CD4-positive, alpha-beta T cell treated with Interleukin-17A for 1 hour (primary cell): ENCODE measurements at places on chromosomes 4 and X.

- DNase-seq, result no peak
Measured at GRCh38 chrX:63751481-63751880, 33.5 kb downstream of the ARHGEF9 start.

DNA sequence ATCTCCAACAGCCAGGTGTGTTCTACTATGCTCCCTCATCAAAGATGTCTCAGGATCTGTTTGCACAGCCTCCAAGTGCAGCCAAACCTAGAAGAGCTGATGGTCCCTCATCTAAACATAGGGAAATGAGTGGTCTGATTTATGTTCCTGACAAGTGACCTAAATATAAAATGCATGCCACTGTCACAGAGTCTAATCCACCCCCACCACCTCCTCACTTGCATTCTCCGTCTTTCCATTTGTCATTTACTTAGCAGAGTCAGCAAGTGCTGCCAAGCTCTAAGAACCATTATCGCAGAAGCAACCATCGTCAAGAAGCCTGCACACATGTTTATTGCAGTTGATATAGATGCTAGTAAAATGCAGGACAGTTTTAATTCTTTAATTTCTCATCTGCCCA, 33.1 kb upstream of the VCX3A start:
- no peak for DNase-seq

- no peak for DNase-seq
Measured at GRCh38 chr4:186932196-186932595, 208.5 kb upstream of the FAT1 start.

- no peak for DNase-seq
Measured at GRCh38 chr4:2799971-2800690, 7.2 kb downstream of the SH3BP2 start.

DNA sequence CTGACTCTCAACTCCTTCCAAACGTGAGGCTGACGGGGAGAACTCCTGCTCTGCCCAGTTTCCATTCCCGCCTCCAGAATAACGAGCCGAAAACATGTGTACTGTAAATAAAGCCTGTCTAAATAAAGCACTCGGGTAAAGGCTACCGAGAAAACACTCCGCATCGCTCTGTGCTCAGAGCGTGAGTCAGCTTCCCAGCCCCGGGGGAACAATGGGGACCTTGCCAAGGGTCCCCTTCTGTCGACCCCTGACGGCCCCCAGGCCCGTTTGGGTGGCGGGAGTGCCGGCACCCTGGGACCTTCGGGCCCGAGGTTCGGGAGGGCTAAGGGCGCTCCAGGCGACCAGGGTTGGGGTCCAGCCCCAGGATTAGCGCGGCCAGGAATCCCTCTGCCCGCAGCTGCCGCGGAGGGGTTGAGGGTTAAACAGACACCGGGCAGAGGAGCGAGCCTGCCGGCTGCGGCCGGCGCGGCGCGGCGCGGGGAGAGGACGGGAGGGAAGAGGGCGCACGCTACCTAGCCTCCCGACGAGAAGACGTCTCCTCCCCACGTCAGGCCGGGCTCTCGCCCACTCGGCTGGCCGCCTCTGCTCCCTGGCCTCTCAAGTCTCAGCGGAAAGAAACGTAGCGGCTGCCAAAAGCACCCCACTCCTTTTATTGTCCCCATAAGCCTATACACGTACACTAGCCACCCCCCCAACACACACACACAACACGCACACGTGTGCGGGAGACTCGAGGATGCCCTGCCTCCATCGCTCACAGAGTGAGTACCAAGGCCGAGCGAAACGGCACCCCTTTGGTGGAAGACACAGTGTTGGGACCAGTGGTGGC, 85.5 kb downstream of the BCOR start:
- DNase-seq, result no peak

DNA sequence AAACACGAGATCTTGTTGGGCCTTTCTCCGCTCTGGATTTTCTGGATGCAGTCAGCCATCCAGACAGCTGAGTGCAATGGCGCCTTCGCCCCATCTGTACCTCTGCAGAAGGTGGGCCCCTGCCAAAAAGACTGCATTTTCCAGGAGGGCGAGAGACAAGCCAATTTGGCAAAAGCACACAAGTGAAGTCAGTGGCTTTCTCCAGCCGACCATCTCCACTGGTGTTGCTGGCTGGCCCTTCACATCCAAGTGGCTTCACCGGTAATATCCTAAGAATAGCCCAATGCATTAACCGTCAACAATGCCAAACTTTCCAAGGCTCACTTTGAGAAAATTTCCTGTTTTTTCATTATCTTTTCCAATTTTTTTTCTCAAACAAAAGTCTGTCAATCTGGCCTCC, 96.2 kb upstream of the MXRA5 start:
- DNase-seq, result no peak
